ENCODE measurements at places on chromosomes 3 and 15.

DNA sequence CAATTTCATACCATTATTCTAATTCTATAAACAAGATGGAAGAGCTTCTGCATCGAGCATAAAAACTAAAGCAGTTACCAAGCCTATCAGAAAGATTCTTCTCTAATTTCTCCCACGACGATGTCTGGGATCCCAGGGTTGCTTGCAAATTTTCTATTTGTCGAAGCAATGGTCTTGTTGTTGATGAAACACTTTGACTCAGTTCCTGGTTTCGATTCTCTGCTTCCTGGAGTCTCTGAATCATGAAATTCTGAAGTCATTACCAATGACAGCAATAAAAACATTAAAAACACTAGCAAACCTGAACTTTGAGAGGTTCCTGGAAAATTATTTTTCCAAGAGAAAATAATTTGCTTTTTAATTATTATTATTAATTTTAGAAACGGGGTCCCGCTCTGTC lies 18.7 kb downstream of the TMF1 start:
- DNase-seq: no peak

- no peak for DNase-seq
These were observed 149.2 kb upstream of the MITF start for GRCh38 chr3:69590111-69590510.

DNA sequence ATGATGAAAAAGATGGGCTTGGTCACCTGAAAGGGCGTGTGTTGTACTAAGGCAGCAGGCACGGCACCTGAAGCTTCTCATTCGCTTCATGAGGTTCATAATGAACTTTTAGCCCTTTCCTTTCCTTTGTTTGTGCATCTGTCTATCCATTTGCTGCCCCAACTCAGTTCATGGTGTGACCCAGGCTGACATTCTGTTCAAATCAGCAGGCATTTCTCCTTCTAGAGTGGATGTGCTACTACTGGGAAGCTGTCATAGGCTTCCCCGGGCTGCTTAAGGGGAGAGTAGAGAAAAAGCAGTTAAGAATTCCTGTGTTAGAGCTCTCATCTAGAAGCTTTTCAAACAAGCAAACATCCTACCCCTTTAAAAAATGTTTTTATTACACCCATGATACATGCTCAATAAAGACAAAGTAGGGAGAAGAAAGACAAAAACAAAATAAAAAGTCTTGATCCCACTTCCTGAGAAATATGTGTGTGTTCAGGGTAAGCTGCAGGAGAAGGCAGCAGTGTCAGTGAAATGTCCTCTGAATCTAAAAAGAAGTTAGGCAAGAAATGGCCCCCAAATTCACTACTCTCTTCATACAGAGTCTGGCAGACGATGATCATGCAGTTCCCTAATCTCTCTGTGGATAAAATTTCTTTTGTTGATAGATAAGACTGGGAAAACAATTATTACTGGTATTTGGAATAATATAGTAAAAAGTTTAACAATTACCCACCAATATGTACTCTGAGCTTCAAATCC lies 136.9 kb upstream of the PFN2 start:
- DNase-seq: no peak

GRCh38 chr3:67947808-67948508 lies 293.5 kb upstream of the SUCLG2 start:
- peak; percentile 22 for DNase-seq

GRCh38 chr15:63371297-63371918 lies 10.2 kb downstream of the CA12 start:
- DNase-seq: no peak

DNA sequence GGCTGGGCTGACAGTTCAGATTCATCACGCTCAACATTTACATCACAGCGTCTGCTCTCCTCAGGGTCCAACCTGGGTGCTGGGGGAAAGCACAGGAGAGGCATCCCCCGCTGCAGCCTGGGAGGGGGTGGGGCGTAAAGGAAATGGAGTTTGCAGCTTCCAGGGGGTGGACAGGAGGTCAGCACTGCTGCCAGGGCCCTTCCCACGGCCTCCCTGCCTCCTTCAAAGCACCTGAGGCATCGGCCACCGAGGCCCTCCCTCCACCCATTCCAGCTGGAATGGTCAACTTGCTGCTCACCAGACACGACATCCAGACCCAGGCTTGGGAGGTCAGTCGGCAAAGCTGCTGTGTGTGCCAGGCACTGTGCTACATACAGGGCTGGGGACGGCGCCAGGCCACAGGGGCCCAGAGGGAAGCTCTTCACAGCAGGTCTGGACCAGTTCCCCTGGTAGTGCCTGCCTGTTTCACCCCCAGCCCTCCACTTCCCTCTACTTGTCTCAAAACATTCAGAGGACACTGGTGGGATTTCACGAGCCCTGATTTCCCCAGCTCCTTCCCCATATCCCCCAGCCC lies 120.7 kb downstream of the ANP32A start:
- DNase-seq: no peak
